A673 (cell line): ENCODE measurements at places on chromosomes 7 and 10.

- DNase-seq, result peak; percentile 49
Observed at GRCh38 chr7:157228864-157229422, 90.2 kb downstream of the UBE3C start.

DNA sequence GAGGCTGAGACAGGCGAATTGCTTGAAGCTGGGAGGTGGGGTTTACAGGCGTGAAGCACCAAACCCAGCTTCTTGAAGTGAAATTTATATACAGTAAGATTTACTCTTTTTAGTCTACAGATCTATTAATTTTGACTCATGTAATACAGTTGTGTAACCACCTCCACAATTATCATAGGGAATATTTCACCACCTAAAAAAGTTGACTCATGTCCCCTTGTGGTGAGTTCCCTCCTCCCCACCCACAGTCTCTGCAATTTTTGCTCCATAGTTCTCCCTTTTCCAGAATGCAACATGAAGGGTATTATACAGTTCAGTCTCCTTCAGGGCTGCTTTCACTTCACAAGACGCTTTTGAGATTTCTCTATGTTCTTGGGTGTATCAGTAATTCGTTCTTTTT is 156.8 kb downstream of the FAM107B start:
- peak; percentile 48 for DNase-seq

- no peak for DNase-seq
Observed at GRCh38 chr7:142174441-142174840, 62.9 kb downstream of the MGAM2 start.

DNA sequence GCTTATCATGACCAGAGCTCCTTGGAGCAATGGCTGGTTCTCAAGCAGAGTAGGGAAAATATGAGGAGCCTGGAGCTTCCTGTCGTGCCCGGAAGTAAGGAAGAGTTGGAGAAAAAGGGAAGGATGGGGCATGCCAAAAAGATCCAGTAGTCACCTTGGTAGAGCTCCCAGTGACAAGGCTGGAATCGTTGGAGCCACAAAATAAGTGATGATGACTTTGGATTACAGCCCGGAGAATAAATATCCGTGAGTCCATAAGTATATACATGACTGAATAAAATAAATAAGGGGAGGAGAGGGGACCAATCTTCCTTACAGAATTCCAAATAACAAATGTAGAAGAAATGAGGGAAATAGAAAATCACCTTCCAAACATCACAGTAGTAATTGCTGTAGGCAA is 29.3 kb downstream of the LMTK2 start:
- no peak for DNase-seq

- DNase-seq, result no peak
Observed at GRCh38 chr10:31771331-31771831, 157.2 kb downstream of the ARHGAP12 start.

DNA sequence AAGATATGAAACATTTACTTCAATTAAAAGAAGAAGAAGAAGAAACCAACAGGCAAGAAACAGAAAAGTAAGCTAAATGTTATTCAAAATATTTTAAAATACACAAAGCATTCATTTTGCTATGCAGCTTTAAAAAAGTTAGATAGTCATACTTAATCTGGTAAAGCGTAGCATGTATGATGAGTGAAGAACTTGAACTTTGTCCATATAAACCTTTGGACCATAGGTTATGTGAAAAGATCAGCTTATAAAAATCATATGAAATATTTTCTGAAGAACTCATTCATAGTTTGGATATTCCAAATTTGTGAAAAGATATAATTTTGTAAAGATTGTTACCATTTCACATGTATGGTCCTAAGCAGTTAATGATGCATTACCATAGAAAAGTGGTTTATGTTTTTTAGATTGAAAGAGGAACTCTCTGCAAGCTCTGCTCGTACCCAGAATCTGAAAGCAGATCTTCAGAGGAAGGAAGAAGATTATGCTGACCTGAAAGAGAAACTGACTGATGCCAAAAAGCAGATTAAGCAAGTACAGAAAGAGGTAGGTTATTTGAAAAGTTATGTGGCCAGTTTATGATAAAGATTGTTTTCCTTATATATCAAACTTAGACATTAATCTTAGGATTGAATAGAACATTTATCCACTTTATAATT is 37.3 kb downstream of the KIF20B start:
- no peak for DNase-seq

DNA sequence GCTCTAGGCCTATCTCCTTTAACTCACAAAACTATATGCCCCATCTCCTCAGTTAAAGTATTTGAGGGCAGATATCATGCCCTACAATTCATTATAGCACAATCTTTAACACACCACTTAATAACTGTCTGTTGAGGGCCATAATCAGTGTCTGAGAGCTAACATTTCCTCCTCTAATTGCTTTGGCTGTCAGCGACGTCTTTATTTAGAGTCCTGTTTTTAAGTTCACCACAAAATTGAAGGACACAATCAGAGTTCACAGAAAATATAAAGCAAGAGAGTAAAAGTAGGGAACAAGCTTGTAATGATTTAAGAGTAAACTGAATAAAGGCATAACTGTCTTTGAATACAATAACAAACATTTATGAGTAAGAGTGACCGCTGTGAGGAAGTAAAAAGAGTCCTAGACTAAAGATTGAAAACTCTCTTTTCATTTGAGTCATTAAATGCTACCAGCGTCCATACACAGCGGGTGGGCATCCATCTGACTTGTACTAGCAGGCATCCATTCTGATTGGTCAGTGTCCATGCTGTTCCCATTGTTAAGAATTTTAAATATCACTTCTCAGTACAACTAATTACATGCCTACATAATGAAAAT is 38.4 kb upstream of the ABCB4 start:
- no peak for DNase-seq

- no peak for DNase-seq
Observed at GRCh38 chr7:44607141-44608068, 978 bp downstream of the OGDH start.

DNA sequence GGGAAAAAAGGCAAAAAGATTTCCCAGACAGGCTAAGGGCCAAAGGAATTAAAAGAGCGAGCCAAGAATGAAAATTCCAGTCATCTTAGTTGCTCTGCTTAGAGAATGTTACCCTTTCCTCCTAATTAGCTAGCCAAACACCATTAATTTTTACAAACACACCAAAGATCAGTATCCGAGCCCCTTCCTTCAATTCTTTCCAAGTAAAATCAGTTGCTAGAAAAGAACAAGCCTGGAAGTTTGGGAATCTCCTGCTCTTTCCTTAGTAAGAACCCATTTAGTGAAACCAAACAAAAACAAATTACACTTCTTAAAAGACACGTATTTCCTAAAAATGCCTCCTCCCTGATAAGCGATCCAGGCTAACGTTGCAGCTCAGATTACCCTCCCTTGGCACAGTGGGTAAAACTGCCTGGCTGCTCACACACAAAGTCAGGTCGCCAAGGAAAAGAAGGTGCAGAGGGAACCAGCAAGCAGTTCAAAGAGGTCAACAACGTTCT is 57.1 kb upstream of the ABLIM1 start:
- no peak for DNase-seq

DNA sequence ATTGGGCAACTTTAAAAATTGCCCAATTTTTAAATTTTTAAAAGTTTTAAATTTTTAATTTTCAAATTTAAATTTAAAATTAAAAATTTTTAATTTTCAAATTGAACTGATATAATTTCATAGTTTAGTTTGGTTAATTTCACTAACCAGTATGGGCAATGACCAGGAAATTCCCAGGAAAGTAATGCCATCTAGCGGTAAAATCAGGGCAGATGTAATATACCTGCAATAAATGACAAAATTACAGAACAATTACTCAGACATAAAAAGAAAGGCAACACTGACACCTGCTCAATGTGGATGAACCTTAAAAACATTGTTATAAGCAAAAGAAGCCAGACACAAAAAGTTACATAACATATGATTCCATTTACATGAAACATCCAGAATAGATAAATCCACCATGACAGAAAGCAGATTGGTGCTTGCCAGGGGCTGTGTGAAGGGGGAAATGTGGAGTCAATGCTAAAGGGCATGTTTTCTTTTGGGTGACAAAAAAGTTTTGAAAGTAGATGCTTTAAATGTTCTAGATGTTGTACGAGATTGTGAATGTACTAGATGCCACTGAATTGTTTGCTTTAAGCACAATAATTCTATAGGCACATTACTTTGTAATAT is 28.6 kb upstream of the SLC16A12 start:
- DNase-seq, result peak; percentile 63
